IMR-90 (cell line): ENCODE measurements at places on chromosomes 6 and 20. TPM values are rescaled to one million over a fixed set of nuclear protein-coding genes. Genes with fewer than 3 reads are reported as not detected.

Gene SCRT2
- not detected in 2 replicates for total RNA-seq

Gene COL12A1
- 452 and 502 TPM in 2 replicates for total RNA-seq

Gene TFEB
- total RNA-seq, result 4.4 and 4.5 TPM in 2 replicates

Gene RIMS4
- not detected in 2 replicates for total RNA-seq

Gene CYP24A1
- not detected in 2 replicates for total RNA-seq

Gene SIRPD
- total RNA-seq, result not detected in 2 replicates

Gene ALDH5A1
- 0.28 and 0.36 TPM in 2 replicates for total RNA-seq

Gene GRM1
- not detected in 2 replicates for total RNA-seq

Gene CDH4
- total RNA-seq, result 1.6 and 2.2 TPM in 2 replicates

Gene FGD2
- not detected in 2 replicates for total RNA-seq

Gene CGA
- not detected in 2 replicates for total RNA-seq

Gene TNXB
- total RNA-seq, result under 0.01 TPM in 1 of 2 replicates, not detected in the other

DNA sequence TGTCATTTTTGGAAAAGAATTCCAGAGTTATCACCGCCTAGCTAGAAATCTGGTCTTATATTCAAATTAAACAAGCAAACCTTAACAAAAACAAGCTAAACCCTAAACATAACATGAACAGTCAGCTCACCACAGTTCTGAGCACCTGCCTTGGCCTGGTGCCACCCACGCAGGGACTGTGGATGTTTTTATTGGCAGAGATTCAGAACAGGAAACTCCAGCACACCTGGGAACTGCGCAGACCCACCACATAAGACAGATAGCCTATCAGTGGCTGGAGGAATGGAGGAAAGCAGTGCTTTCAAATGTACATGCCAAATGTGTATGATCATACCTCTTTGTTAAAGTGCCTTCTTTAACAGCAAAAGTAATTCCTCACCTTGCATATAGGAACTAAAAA is 8.9 kb downstream of the SLC16A10 start:
- H3K27me3 ChIP-seq, result peaks cover 26% of the 10 kb centered on the region
- H3K27ac ChIP-seq, result no peak overlapping the region
- no peaks in the 10 kb centered on the region for H3K4me1 ChIP-seq
- no peaks in the 10 kb centered on the region for H3K36me3 ChIP-seq

DNA sequence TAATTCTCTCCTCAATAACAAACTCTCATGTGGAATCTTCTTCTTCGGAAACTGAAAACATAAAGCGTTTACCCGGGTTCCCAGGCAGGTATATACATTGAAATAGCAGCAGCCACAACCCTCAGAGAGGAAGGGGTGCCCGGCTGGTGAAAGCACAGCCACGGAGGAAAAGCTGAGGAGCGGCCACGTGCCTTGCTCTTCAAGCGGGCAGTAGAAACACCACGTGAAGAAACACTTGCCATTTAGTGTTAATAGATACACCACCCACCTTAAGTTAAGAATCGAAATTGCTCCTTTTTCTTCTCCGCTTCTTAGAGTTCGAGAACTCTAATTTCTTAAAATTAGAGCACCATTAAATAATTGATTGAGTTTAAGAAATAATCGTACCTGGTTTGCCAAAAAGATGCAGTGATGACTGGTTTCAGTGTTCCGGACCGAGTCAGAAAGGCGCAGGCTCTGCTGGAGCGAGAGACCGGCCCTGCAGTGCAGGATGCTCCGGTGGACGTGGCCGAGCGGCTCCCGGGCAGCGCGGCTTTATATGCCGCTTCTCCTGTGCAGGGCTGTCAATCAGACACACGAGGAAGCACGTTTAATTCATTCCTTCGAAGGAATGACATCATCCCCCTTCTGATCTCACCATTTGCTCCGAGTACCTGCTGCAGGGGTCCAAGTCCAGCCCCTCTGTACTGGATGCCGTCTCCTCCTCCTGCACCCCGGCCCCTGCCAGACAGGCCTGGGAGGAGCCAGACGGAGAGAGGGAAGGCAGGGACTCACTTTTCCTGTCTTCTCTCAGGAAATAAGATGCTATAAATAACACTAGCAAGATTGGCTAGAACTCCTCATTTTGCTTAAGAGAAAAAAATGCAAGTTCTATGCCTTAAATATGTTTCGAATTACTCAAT is at the start of gene THBS2:
TSS of gene THBS2 (minus strand) at position 510 of the 902 bp plus-strand sequence. CDS start 3,062 bp downstream, outside the sequence.
- DNase-seq, result peak; percentile 93
- peaks cover 7% of the 10 kb centered on the region; the same call in 1 of the 2 replicates for H3K36me3 ChIP-seq
- H3K27ac ChIP-seq, result peak within 1 kb of the TSS; percentile 51
- H3K4me3 ChIP-seq, result peak within 1 kb of the TSS; percentile 68
- peaks cover 15% of the 10 kb centered on the region for H3K4me1 ChIP-seq
- no peaks in the 10 kb centered on the region for H3K27me3 ChIP-seq

GRCh38 chr20:57659517-57660180 is 39.4 kb upstream of the ZBP1 start:
- H3K27me3 ChIP-seq, result no peaks in the 10 kb centered on the region
- H3K36me3 ChIP-seq, result peaks cover 13% of the 10 kb centered on the region
- H3K4me1 ChIP-seq, result no peaks in the 10 kb centered on the region
- DNase-seq, result no peak
- no peak overlapping the region for H3K27ac ChIP-seq
- H3K4me3 ChIP-seq, result no peak overlapping the region

- no peaks in the 10 kb centered on the region for H3K4me1 ChIP-seq
- no peaks in the 10 kb centered on the region for H3K27me3 ChIP-seq
These were observed 740.9 kb downstream of the FRK start for GRCh38 chr6:115319823-115320222.

DNA sequence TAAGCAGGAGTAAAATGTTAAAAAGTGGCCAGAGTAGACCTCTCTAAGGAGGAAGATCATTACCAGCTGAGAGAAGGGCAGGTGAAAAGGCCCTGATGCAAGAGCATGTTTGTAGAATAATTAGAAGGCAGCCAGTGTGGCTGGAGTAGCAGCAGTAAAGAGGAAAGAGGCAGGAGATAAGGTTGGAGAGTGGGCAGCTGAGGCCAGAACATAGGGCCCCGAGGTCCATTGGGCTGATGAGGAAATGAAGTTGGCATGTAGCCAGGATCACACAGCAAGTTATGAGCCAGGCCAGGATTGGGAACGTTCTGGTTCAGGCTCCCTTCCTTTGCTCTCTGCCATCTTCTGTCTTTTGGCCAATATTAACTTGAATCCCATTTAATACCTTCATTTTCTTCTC is 51.6 kb downstream of the RALY start:
- H3K27ac ChIP-seq, result no peak overlapping the region
- DNase-seq, result peak; percentile 18
- peaks cover 14% of the 10 kb centered on the region for H3K4me1 ChIP-seq
- H3K4me3 ChIP-seq, result no peak overlapping the region

DNA sequence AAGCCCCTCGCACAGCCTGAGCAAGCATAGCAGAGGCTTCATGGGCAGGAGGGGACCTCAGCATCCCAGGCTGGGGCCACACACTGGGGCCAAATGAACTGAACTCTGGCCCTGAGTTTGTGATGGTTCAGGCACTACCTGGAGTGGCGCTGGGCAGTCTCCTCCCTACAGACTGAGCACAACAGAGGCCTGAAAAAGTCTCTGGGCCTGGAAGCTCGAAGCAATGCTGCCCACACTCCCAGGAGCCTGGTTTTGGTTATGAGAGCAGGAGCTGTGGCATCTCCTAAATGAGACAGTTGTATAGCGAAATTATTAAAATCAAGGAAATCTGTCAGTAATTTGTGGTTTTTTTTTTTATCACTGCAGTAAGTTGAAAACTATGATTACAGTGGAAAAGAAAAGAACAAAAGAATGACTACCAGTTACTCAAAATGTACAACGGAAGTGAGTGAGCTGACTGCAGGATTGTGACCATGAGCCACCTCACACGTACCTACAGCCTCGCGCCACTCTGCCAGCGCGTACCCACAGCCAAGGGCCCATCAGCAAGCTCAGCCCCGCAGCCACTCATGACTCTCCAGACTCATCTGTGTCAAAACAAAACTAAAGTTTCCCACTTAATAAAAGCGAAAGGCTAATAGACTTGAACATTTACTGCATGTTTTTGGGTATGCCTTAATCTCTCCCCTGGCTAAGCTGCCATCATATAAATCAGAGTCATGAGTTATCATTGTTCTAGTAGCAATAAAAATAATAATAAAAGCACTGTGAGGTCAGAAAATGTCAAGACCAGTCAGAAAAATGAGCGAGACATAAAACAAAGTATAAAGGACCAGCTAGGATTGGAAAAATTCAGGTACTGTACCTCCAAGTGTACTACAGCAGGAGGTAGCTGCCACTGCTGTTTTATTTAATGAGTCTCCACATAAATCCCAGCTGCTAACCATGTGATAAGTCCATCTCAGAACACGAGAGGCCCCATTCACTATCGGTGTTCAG is 177.0 kb downstream of the FOXC1 start:
- H3K4me3 ChIP-seq, result no peak overlapping the region
- no peak for DNase-seq
- H3K4me1 ChIP-seq, result peaks cover 4% of the 10 kb centered on the region
- H3K27me3 ChIP-seq, result no peaks in the 10 kb centered on the region
- no peak overlapping the region for H3K27ac ChIP-seq

- H3K4me1 ChIP-seq, result no peaks in the 10 kb centered on the region
- peaks cover 16% of the 10 kb centered on the region for H3K27me3 ChIP-seq
- H3K27ac ChIP-seq, result no peak overlapping the region
- no peak overlapping the region for H3K4me3 ChIP-seq
- no peak for DNase-seq
These were observed 24.0 kb downstream of the HLA-DPA1 start for GRCh38 chr6:33049323-33050013.

- no peak for DNase-seq
- H3K4me1 ChIP-seq, result no peaks in the 10 kb centered on the region
- no peak overlapping the region for H3K27ac ChIP-seq
- H3K27me3 ChIP-seq, result peaks cover 5% of the 10 kb centered on the region
These were observed 277 bp downstream of the ADGRB3 start for GRCh38 chr6:68635412-68635705.

GRCh38 chr20:58399926-58400325 is 10.9 kb downstream of the VAPB start:
- H3K27ac ChIP-seq, result no peak overlapping the region
- DNase-seq, result no peak
- H3K4me3 ChIP-seq, result no peak overlapping the region
- H3K27me3 ChIP-seq, result no peaks in the 10 kb centered on the region
- H3K36me3 ChIP-seq, result no peaks in the 10 kb centered on the region
- peaks cover 2% of the 10 kb centered on the region for H3K4me1 ChIP-seq

DNA sequence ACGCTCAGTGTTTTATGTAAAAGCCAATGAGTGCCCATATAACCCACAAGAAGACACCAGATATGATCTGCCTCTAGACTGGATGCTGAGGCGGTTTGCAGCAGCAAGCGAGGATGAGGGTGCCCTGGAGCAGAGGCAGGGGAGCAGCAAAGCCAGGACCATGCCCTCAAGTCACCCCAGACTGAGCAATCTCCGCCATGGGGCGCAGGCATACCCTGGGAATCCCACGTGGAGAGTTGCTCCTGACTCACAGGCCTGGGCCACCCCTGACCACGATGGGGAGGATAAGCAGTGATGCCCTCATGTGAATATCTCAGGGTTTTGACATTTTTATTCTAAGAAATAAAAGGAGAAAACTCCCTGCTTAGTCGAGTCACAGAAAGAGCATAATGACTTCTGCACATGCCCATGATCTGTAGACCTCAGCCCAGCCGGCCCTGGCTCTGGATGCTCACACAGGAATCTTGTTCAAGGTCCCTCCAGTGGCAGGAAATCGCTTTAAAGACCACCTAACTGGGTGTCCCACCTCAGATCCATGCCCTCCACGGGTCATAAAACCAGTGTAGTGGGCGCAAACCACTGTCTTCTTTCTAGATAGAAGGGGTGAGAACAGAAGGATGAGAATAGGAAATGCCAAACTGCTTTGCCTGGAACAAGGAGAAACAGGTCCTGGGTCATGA is 138.3 kb upstream of the SNX9 start:
- no peak overlapping the region for H3K4me3 ChIP-seq
- H3K36me3 ChIP-seq, result no peaks in the 10 kb centered on the region
- H3K27ac ChIP-seq, result no peak overlapping the region
- no peak for DNase-seq
- peaks cover 2% of the 10 kb centered on the region; the same call in 1 of the 2 replicates for H3K4me1 ChIP-seq

DNA sequence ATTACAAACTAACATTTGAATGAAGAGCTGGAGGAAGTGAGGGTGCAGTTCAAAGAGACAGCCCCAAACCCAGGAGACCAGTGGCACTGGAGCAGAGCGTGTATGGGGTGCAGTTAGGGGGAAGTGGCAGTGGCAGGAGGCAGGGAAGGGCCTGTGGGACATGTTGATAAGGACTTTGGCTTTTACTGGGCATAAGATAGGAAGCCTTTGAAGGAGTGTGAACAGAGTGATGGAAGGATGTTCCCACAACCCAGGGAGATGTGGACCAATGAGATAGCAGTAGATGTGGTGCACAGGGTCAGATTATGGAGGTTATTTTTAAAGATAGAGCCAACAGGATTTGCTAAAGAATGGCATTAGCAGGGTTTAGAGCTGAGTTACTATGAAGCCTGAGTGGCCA is 56.4 kb downstream of the AIG1 start:
- H3K36me3 ChIP-seq, result no peaks in the 10 kb centered on the region
- no peak overlapping the region for H3K4me3 ChIP-seq
- H3K27me3 ChIP-seq, result no peaks in the 10 kb centered on the region
- H3K27ac ChIP-seq, result no peak overlapping the region
- DNase-seq, result no peak

- H3K27ac ChIP-seq, result no peak overlapping the region
- no peak overlapping the region for H3K4me3 ChIP-seq
- peaks cover 3% of the 10 kb centered on the region for H3K27me3 ChIP-seq
- DNase-seq, result no peak
- no peaks in the 10 kb centered on the region for H3K36me3 ChIP-seq
These were observed 5.4 kb upstream of the GINM1 start for GRCh38 chr6:149560736-149561135.

- H3K36me3 ChIP-seq, result no peaks in the 10 kb centered on the region
- peaks cover 4% of the 10 kb centered on the region for H3K27me3 ChIP-seq
- DNase-seq, result peak; percentile 46
- H3K4me1 ChIP-seq, result peaks cover 8% of the 10 kb centered on the region
- H3K27ac ChIP-seq, result no peak overlapping the region
- H3K4me3 ChIP-seq, result no peak overlapping the region
These were observed 109.9 kb upstream of the ASF1A start for GRCh38 chr6:118783931-118784550.

GRCh38 chr6:63676412-63677114 is 41.0 kb downstream of the PHF3 start:
- DNase-seq, result peak; percentile 7
- no peak overlapping the region for H3K4me3 ChIP-seq
- H3K36me3 ChIP-seq, result no peaks in the 10 kb centered on the region
- H3K27me3 ChIP-seq, result no peaks in the 10 kb centered on the region
- no peak overlapping the region for H3K27ac ChIP-seq
- peaks cover 2% of the 10 kb centered on the region; the same call in 1 of the 2 replicates for H3K4me1 ChIP-seq

GRCh38 chr6:84973606-84974005 is 209.2 kb upstream of the TBX18 start:
- no peak overlapping the region for H3K27ac ChIP-seq
- H3K36me3 ChIP-seq, result no peaks in the 10 kb centered on the region
- no peaks in the 10 kb centered on the region for H3K27me3 ChIP-seq
- no peaks in the 10 kb centered on the region for H3K4me1 ChIP-seq

GRCh38 chr20:50903353-50904051 is 27.7 kb downstream of the ADNP start:
- peaks cover 18% of the 10 kb centered on the region for H3K36me3 ChIP-seq
- H3K27me3 ChIP-seq, result no peaks in the 10 kb centered on the region
- H3K4me3 ChIP-seq, result no peak overlapping the region
- no peak for DNase-seq
- no peak overlapping the region for H3K27ac ChIP-seq
- H3K4me1 ChIP-seq, result no peaks in the 10 kb centered on the region

- no peak overlapping the region for H3K27ac ChIP-seq
- H3K4me3 ChIP-seq, result no peak overlapping the region
- H3K27me3 ChIP-seq, result no peaks in the 10 kb centered on the region
- no peaks in the 10 kb centered on the region for H3K4me1 ChIP-seq
- no peaks in the 10 kb centered on the region for H3K36me3 ChIP-seq
These were observed 481.1 kb downstream of the TFAP2B start for GRCh38 chr6:51299621-51300380.

- no peak for DNase-seq
- no peak overlapping the region for H3K27ac ChIP-seq
- no peaks in the 10 kb centered on the region for H3K27me3 ChIP-seq
- H3K4me3 ChIP-seq, result no peak overlapping the region
These were observed 39.2 kb upstream of the MMS22L start for GRCh38 chr6:97322226-97322625.
